ENCODE measurements at places on chromosomes 7 and 10. TPM values are rescaled to one million over a fixed set of nuclear protein-coding genes. Genes with fewer than 3 reads are reported as not detected.

The CDNF gene
- 2.9 TPM for total RNA-seq

The DNAJC12 gene
- total RNA-seq, result 9.5 TPM

The NEUROG3 gene
- total RNA-seq, result not detected

DNA sequence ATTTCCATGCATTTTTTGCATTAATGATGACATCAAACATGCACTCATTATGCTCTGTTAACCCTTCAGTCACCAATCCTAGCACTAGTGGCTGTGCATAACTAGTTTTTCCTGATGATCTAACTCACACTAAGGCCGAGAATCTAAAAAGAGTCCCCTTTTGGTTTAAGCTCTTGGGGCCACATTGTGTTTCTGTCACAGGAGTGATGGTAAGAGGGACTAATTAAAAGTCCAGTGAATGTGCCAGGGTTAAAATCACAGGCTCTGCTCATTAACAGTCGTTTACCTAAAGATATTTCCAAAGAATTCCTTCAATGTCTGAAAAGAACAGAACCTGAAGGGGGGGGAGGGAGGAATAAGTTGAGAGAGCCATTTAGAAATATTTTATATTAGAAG is 359.0 kb upstream of the ANKRD30A start:
- DNase-seq, result no peak

DNA sequence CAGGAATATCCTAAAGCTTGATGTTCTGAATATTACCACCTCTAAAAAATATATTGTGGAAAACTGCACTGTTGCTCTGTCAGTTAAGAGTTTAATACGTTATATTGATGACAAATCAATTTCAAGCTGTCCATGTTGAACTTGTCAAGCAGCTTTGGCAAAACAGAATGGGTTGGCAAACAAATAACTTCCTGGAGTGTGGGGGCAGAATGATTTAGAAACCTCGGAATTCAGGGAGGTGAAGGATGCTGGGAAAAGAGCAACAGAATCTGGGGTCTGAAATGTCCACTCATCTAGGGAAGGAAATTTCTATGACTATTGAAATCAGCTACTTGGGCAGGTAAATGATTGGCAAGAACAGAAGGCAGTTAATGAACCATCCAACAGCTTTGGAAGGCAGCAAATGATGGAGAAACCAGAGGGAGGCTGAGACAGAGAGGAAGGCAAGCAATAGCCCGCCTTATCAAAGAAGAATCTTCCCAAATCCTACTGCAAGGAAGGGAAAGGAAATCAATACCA is 95.1 kb upstream of the PALS2 start:
- DNase-seq, result no peak

GRCh38 chr10:110837418-110838171 is 34.1 kb upstream of the PDCD4 start:
- DNase-seq, result no peak

DNA sequence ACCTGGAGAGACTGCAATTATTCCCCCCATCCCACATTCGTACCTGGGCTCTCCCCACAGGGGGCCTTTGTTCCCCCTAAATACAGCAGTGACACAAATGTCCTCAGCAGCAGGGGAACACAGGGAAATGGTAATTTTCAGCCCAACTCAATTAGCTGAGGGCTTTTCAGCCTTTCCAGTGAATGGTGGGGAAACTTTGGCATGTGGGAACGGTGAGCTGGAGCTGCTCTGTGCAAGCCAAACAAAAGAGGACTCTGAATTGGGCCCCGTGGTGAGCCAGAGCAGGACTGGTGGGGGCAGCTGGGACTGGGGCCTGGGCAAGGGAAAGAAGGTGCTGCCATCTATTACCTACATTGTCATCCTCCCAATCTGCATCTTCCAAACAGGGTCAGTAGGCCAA is 51.0 kb downstream of the FBXW4 start:
- DNase-seq, result no peak

- peak; percentile 33 for DNase-seq
Measured at GRCh38 chr7:123271231-123271630, 71.5 kb upstream of the SLC13A1 start.

DNA sequence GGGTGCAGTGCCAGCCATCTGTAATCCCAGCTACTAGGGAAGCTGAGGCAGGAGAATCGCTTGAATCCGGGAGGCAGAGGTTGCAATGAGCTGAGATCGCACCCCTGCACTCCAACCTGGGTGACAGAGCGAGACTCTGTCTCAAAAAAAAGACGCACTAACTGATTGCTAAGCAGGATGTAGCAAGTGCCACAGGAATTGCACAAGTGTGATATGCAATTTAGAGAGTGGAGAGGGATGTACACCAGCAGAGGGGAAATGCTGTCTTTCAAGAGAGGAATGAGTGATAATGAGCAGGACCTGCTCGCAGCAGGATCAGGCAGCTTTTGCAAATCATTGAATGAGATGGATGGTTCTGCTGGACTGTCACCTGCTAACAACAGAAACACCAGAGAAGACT is 13.3 kb upstream of the SLC16A12 start:
- peak; percentile 6 for DNase-seq

DNA sequence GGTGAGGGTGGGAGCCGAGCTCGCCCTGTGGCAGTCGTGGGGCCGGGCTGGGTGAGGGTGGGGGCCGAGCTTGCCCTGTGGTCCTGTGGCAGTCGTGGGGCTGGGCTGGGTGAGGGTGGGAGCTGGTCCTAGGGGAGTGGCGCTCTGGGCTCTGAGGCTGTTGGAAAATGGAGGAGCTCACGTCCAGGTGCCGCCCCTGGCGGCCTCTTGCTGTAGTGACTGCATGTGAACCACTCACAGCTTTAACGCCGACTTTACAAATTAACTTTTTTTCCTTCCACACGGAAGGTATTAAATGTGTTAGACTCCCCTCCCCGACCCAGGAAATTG is 312.6 kb downstream of the WDR37 start:
- DNase-seq, result peak; percentile 45
